ENCODE measurements at places on chromosomes 3 and 15.

- DNase-seq: no peak
Measured at GRCh38 chr15:39453620-39454019, 127.3 kb upstream of the THBS1 start.

- DNase-seq: no peak
Measured at GRCh38 chr3:113594066-113594465, 61.7 kb downstream of the SIDT1 start.

DNA sequence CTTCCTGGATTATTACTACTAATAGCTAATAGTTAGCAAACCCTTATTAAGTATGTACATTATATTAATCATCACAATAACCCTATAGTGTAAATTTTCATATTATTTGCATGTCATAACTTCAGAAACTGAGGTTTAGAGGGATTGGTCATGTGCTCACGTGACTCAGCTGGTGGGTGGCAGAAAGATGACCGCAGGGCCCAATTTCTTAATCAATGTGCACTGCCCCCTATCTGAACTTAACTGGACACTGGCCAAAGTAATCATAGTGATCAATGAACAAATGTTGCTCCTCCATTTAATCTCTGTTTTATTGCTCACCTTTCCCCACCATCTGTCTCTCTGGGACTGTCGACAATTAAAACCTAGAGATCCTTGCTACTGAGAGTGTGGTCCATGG, 52.2 kb downstream of the PLD1 start:
- DNase-seq: no peak

DNA sequence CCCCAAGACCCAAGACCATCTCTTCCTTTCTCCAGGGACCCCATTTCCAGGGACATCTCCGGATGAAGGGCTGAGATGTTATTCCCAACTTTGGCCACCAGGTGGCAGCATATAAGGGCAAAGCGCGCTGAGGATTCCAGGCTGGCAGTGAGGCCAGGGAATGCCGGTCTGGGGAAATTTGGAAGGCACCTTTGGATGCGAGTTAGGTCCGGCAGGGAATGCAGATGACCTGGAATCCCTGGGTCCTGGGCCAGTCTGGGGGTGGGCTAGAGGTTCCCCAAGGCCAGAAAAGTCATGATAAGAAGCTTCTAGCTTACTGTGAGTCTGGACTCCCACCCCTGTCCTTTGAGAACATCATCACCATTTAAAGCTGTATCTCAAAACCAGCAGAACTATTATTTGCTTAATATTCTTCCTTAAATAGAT, 1.6 kb upstream of the CHST13 start:
- DNase-seq: no peak

- DNase-seq: no peak
Measured at GRCh38 chr3:60133269-60134162, 1083.7 kb upstream of the CFAP20DC start.

DNA sequence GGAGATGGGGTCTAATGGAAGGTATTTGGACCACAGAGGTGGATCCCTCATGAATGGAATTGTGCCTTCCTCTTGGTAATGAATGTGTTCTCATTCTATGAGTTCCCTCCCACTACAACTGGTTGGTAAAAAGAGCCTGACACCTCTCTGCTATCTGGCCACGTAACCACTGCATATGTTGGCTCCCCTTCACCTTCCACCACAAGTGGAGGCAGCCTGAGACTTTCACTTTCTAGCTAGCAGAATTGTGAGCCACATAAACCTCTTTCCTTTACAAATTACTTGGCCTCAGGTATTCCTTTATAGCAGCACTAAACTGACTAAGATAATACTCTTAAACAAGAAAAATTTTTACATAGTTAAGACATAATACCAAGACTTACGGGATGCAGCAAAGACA, 155.3 kb downstream of the NR1I2 start:
- no peak for DNase-seq

DNA sequence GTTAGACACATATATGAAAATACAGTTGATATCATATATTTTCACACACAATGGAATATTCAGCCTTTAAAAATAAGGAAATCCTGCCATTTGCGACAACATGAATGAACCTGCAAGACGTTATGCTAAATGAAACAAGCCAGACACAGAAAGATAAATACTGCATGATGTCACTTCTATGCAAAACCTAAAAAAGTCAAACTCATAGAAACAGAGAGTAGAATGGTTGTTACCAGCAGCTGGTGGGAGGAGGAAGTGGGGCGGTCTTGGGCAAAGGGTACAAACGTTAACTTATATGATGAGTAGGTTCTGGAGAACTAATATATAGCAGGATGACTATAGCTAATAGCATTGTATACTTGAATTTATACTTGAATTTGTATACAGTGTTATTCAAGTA, 213.2 kb upstream of the NR2F2 start:
- no peak for DNase-seq

GRCh38 chr3:59456852-59457485, 407.1 kb upstream of the CFAP20DC start:
- DNase-seq: no peak

DNA sequence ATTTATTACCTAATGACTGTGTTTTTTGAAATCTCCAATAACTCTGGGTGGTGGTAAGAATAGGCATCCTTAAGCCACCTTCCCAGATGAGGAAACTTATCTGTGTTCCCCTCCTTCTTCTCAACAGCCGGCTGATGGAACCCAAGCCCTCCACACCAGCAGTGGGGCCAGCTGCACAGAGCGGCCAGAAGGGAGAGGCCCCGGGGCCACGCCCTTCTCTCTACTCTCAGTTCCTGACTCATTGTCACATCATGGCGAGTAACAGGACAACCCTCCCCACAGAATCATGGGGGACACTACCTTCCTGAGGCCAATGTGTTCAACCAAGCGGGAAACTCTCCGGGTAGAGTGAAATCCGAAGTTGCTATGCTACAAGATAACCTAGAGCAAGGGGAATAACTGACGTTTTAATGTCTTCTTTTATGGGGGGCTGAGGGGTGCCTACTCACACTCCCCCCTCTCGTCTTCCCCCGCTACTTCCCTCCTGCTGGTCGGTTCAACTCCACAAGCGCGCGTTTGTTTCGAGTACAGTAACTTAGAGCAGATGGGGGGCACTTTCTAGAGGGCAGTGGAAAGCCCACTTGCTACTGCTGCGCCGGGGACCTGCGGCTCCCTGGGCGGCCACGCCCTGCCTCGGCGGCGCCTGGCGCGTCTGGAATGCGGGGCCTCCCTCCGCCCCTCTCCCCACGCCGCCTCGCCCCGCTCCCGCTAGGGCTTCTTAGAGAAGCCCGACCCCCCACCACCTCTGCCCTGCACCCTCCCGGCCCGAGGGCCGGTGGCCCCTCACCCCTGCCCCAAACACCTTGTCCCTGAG, 621 bp downstream of the ANXA2 start:
- no peak for DNase-seq

DNA sequence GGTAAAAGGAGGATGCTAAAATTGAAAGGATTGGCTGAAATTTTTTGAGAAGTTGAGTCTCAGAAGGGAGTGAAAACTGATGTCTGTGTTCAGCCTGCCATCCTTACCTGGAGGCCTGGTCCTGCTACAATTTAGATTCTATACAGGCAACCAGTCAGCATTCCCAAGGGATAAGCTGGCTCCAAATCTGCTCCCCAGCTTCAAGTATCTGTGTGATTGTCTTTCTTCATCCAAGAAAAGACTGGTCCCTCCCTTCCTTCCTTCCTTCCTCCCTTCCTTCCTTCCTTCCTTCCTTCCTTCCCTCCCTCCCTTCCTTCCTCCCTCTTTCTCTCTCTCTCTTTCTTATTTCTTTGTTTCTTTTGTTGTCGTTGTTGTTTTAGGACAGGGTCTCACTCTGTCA, 24.7 kb upstream of the UMPS start:
- no peak for DNase-seq

DNA sequence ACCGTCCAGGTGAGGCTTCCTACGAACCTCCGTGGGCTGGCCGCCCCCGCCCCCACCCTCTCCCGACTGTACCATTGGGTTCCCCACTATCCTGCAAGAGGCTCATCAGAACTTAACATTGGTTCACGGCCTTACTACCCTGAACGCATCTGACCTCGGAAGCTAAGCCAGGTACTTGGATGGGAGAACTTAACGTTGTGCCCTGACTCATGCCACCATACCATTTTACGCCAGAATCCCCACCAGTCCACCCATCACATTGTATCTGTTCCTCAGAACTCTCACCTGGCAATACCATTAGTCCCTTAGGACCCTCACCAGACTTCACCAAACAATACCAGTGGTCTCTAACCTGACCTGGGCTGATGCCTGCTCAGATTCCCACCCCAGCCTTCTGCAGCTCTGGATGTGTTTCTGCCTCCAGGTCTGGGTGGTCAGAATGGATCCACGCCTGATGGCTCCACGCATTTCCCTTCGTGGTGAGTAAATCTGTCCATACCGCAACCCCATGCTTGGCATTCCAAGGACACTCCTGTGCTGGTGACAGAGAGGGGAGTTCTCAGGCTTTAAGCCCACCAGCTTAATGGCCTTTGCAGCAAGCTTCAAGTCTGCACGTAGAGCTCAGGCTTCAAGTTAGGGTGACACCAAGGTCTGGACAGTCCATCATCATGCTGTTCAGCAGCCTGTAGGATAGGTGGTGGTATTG, 562 bp downstream of the TCTA start:
- no peak for DNase-seq

- no peak for DNase-seq
Measured at GRCh38 chr3:131081224-131081623, 54.5 kb downstream of the NEK11 start.

- no peak for DNase-seq
Measured at GRCh38 chr3:88203642-88204055, 53.9 kb downstream of the C3orf38 start.

DNA sequence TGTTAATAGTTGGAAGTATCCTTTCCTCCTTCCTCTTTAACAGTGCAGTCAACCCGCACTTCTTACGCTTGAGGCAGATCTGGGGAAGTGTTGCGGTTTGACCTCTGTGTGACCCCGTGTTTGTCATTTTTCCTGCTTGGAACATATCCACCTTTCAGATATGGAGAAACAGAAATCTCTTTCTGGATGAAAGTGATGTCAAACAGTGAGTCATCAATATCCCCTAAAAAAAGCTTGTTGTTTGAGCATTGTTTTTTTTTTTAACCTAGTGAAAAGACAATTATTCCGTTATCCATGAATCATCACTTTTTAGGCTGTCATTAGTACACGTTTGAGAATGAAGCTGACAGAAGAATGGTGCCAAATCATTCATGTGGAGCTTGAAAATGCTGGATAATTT, 293.7 kb downstream of the ARPP21 start:
- DNase-seq: no peak

- no peak for DNase-seq
Measured at GRCh38 chr3:107450254-107450893, 72.4 kb upstream of the BBX start.

- DNase-seq: no peak
Measured at GRCh38 chr3:79598594-79598993, 169.2 kb downstream of the ROBO1 start.

DNA sequence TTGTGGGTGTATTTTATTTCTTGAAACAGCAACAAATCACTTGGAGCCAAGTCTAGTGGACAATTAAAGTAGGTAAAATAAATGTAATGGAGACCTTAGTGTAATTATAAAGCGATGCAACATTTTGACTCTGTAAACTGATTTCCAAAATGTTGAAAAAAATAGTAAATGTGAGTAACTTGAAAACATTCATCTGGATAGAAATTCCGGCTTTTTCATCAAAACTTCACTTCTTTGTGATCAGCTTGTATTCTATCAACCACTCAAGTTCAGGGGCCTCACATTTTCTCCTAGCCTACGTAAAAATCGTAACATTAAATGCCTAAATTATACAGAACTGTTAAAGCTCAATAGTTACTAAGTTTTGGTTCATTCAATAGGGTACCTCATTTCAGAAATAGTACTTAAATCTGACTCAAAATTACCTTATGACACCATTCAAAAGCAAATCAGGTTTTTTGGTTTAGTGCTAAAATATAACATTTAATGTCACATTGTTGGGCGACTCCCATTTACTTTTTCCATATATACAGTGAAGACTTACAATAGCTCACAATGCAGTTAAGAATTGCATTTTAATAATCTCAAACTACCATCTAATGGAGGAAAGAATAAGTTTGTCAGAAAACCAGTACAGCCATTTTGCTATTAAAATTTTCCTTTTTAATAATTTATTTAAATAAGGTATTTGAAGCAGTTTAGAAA, 12.7 kb downstream of the CCNL1 start:
- DNase-seq: no peak

- DNase-seq: no peak
Measured at GRCh38 chr3:6994081-6994668, 133.3 kb downstream of the GRM7 start.

- DNase-seq: no peak
Measured at GRCh38 chr15:39538936-39539335, 41.9 kb upstream of the THBS1 start.

- no peak for DNase-seq
Measured at GRCh38 chr15:100686725-100687473, 84.5 kb downstream of the ASB7 start.

DNA sequence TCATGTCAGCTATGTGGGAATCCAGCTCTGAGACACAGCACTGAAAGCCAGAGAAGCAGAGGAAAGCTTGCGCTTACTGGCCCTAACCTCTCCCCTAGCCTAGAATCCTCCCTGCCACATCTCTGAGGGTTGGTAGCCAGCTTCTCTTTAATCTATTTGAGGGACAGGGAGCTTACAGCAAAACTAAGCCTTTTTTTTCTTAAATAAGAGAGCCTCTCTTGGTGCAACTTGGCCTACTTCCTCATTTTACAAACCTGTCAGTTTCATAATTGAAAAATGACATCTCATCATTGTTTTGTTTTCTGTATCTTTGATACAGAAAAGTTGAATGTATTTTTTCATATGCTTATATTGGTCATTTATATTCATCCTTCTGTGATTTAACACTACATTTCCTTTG, 193.9 kb downstream of the ZNF621 start:
- DNase-seq: no peak

- no peak for DNase-seq
Measured at GRCh38 chr3:113867506-113867905, 28.9 kb downstream of the GRAMD1C start.

GRCh38 chr3:108022256-108023150, 68.3 kb downstream of the CD47 start:
- no peak for DNase-seq

- DNase-seq: no peak
Measured at GRCh38 chr15:59528429-59528828, 83.2 kb upstream of the GCNT3 start.

GRCh38 chr3:27590437-27591298, 106.5 kb upstream of the SLC4A7 start:
- no peak for DNase-seq

- DNase-seq: no peak
Measured at GRCh38 chr3:61808526-61808925, 247.2 kb downstream of the PTPRG start.

DNA sequence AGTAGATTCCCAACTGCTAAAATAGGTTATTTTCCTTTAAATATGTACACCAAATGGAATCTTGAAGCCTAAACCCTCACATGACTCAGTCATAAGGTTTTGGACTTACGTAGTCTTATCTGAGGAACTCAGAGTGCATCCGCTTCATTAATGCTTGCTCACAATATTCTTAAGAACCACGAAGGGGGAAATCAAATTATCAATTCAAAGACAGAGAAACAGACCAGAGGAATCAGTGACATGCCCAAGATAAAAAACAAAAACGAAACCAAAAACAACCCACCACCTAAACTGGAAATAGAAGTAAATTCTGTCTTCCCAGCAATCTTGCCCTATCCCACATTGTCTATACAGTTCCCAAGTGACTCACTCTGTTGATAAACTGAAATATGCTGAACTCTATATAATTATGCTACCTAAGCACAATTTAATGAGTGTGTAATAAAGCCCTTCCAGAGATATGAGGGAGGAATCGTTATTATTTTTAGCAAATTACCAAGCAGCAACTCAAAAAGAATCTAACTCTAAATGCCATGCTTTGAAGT, 135.4 kb upstream of the CBLB start:
- no peak for DNase-seq

GRCh38 chr3:181292984-181293383, 303.4 kb upstream of the DNAJC19 start:
- DNase-seq: no peak
